ENCODE measurements at places on chromosomes 16 and 17.
A peak's percentile ranks its signal among the peaks of the same experiment; 100 is the strongest.

- peak; percentile 52 for DNase-seq
Observed at GRCh38 chr17:39026980-39027451, 59.8 kb upstream of the FBXO47 start.

GRCh38 chr17:53932386-53932785, 109.7 kb downstream of the KIF2B start:
- DNase-seq, result no peak

DNA sequence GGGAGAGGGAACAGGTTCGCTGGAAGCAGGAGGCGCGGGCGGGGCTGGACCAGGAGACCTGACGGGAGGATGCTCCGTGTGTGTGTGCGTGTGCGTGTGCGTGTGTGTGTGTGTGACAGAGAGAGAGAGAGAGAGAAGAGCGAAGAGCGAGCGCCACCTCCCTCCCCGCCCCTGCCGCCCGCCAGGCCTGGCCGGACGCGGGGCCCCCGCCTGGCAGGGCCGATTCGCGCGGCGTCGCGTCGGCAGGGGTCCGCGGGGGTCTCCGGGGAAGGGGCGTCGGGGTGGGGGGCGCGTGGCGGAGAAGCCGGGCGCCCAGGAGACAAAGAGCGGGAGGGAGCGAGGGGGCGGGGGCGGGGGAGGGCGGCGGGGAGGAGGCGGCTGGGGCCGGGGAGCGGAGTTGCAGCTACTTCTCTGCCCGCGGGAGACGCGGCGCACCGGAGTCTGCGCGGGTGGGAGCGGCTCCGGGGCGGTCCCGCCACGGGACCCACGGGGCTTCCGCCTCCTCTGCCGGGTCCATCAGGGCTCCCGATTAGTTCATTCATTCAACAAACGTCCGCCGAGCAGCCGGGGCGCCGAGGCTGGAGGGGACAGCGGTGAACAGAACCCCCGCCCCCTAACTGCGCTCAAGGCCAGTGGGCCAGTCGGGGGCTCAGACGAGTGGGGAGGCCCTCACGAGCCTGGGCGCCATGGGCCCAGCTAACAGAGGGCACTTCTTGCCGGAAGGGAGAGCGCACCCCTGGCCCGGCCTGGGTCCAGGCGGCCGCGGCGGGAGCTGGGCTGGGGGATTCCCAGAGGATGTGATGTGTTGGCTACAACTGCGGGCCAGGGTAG, at the start of gene SAMD14:
TSS of gene SAMD14 (minus strand) at position 433 of the 831 bp plus-strand sequence. CDS start 5,201 bp downstream, outside the sequence.
- DNase-seq, result no peak

- DNase-seq, result no peak
Observed at GRCh38 chr17:59521465-59522126, 43.8 kb upstream of the DHX40 start.

DNA sequence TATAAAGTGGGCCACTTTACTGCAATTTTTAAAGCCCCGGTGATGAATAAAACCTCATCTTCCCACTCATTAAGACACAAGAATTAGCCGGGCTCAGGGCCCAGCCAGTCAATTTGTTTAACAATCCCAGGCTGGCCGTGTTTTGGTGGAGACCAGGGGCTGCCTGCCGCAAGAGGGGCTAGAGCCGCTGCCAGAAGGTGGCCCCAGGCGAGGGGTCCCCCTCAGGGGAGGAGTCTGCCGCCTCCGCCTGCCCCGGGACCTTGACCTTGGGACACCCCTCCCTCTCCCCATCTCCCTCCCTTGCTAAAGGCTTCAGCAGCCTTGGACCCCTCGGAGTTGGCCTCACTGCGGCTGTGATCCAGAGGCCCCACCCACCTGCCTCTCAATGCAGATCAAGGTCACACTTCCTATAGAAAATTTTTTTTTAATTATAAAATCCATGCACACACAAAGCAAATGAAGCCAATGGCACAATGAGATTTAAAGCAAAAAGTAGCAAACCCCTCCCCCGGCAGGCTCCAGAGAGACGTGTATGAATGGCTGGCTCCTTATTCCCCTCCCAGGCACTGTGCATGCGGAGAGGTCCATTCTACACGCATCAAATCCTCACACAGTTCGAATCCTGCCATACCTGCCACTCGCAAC, 23.0 kb upstream of the SLC38A10 start:
- no peak for DNase-seq

DNA sequence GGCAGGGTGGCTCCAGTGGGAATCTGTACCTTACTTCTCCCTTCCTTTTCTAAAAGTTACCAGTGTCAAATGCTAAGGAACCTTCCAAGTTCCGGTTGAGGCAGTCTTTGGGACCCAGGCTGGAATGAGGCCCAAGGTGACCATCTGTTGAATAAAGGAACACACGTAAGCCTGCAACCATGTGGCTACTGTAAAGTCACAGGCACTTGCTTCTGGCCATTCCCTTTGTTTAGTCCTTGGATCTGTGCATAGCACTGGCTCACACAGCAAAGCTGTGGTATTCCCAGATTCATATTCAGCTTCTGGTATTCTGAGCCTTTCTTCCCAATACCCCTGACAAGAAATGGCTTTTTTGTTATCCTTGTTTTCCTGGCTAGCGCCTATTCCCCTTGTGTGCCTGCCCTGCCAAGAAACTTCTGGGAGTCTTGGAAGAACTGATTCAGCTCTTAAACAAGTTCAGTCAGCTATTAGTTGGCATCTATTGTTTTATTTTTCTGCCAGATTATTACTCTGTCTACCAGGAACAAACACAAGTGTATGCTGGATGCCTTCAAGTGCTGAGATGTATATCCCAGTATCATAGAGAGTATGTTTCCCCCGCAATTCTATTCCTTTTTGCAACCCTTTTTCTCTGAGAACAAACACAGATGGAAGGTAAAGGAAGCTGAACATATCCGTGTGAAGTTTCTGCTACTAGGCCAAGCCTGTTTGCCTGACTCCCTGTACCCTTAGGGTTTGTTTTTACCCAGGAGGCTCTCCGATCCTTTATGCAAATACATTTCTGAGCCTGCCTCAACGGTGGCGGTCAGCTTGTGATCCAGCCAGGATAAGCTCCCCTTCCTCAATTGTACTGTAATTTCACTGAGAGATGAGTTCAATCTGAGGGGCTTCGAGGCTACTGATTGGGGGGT, 13.2 kb downstream of the TMEM238L start:
- no peak for DNase-seq

DNA sequence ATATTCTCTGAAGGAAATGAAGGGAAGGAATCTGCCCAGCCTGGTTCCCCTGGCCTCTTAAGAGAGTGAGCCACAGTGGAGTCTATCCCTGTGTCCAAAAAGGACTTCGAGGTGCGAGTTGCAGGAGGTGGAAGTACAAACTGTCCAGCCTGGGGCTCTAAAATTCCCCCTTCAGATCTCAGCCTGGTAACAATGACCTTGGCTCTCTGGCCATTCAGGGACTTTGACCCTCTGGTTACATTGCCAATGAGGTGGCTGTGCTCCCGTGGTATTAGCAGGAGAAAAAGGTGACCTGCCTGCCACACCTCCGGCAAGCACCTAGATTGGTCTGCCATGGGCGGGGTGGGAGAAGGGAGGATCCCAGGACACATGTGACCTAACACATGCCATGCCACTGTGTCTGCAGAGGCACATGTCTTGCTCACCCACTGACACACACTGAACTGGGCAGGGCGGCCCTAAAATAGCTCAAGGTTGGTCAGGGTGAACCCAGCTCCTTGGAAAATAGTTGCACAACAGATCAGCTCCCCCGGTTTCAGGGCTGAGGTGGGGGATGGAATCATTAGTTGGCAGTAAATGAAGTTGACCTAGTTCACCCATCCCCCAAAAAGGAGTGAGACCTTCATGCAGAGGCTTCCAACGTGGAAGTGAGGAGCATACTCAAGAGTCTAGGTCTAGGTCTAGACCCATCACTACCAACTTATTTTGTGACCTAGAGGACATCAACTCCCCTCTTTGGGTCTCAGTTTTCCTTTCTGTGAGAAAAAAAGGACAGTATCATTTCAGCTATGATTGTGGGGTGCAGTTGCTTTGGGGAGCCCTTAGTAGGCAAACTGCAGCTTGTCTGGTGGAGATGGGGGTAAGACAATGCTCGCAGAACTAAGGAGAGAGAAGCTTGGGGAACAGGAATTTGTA, 2.2 kb downstream of the NR1D1 start:
- DNase-seq, result no peak

Measured in NCI-H2107 (cell line).